ENCODE measurements at places on chromosomes 3 and 15. TPM values are rescaled to one million over a fixed set of nuclear protein-coding genes. Genes with fewer than 3 reads are reported as not detected.

The TMEM158 gene
- total RNA-seq = not detected

- H3K4me3 ChIP-seq = no peak overlapping the region
- no peak overlapping the region for H3K27ac ChIP-seq
- H3K36me3 ChIP-seq = no peaks in the 10 kb centered on the region
- H3K4me1 ChIP-seq = no peaks in the 10 kb centered on the region
Measured at GRCh38 chr3:69825446-69825845, 86.2 kb downstream of the MITF start.

DNA sequence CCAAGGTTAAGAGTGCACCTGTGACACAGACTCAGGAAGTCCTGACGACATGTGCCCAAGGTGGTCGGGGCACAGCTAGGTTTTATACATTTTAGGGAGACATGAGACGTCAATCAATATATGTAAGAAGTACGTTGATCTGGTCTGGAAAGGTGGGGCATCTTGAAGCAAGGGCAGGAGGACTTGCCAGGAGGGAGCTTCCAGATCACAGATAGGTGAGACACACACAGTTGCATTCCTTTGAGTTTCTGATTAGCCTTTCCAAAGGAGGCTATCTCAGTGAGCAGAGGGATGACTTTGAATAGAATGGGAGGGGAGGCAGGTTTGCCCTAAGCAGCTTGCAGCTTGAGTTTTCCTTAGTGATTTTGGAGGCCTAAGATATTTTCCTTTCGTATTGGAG, 257.4 kb downstream of the CGGBP1 start:
- peaks cover 4% of the 10 kb centered on the region for H3K4me1 ChIP-seq
- no peak overlapping the region for H3K27ac ChIP-seq
- no peaks in the 10 kb centered on the region for H3K36me3 ChIP-seq
- peaks cover 11% of the 10 kb centered on the region for H3K27me3 ChIP-seq

- H3K4me3 ChIP-seq = no peak overlapping the region
- no peak for DNase-seq
- no peaks in the 10 kb centered on the region for H3K36me3 ChIP-seq
- peaks cover 3% of the 10 kb centered on the region for H3K27me3 ChIP-seq
- no peaks in the 10 kb centered on the region for H3K4me1 ChIP-seq
Measured at GRCh38 chr15:87917480-87917879, 339.1 kb downstream of the NTRK3 start.

DNA sequence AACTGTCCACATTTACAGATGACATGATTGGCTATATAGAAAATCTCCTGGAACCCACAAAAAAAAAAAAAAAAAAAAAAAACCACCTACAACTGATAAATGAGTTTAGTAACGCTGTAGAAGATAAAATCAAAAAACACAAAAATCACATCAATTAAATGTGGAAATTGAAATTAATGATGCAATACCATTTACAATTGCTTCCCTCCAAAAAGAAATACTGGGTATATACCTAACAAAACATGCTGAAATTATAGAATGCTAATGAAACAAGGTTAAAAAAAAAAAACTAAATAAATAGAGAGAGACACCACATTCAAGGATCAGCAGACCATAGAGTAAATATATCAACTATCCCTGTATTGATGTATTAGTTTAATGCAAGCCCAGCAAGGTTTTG, 215.7 kb downstream of the ULK4 start:
- H3K27me3 ChIP-seq = no peaks in the 10 kb centered on the region
- H3K4me3 ChIP-seq = no peak overlapping the region
- no peaks in the 10 kb centered on the region for H3K4me1 ChIP-seq
- no peak for DNase-seq

- H3K27ac ChIP-seq = no peak overlapping the region
- H3K27me3 ChIP-seq = no peaks in the 10 kb centered on the region
- no peaks in the 10 kb centered on the region for H3K36me3 ChIP-seq
- H3K4me1 ChIP-seq = no peaks in the 10 kb centered on the region
Measured at GRCh38 chr3:74055061-74055460, 430.3 kb upstream of the PDZRN3 start.

- H3K27me3 ChIP-seq = peaks cover 7% of the 10 kb centered on the region
- H3K36me3 ChIP-seq = peaks cover 4% of the 10 kb centered on the region
- no peak for DNase-seq
- H3K4me3 ChIP-seq = no peak overlapping the region
Measured at GRCh38 chr3:68004091-68004490, 349.7 kb upstream of the SUCLG2 start.

- H3K27ac ChIP-seq = no peak overlapping the region
- no peak overlapping the region for H3K4me3 ChIP-seq
- H3K27me3 ChIP-seq = no peaks in the 10 kb centered on the region
Measured at GRCh38 chr3:95387242-95388021, 1324.6 kb downstream of the NSUN3 start.

GRCh38 chr3:25580534-25580933, 84.2 kb downstream of the TOP2B start:
- no peak for DNase-seq
- H3K4me1 ChIP-seq = no peaks in the 10 kb centered on the region
- H3K4me3 ChIP-seq = no peak overlapping the region

DNA sequence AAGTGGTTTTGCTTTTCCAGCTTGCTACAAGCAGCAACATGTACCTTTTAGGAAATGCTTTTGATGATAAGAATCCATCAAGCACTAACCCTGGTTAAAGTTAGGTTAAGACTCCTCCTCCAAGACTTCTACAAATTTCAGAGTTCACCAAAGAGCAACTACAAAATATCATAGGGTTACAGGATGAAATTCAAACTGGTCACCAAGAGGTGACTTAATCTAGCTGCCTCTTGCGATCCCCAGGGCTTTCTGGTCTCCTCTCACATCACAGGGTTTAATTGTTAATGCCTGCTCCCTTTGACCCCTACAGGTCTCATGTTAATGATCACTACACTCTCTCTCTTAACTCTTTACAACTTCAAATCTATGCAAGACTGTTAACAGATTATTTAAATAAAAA, 66.5 kb downstream of the DPH6 start:
- no peak overlapping the region for H3K27ac ChIP-seq
- H3K4me3 ChIP-seq = no peak overlapping the region
- peaks cover 2% of the 10 kb centered on the region for H3K36me3 ChIP-seq
- DNase-seq = no peak
- H3K27me3 ChIP-seq = no peaks in the 10 kb centered on the region

- no peak overlapping the region for H3K4me3 ChIP-seq
- H3K27me3 ChIP-seq = peaks cover 24% of the 10 kb centered on the region
- H3K36me3 ChIP-seq = peaks cover 12% of the 10 kb centered on the region
- peaks cover 5% of the 10 kb centered on the region for H3K4me1 ChIP-seq
Measured at GRCh38 chr3:48595526-48596121, 495 bp upstream of the COL7A1 start.

Measured in activated CD4-positive, alpha-beta memory T cell treated with anti-CD3 and anti-CD28 coated beads for 36 hours (primary cell).